Activated CD4-positive, alpha-beta T cell treated with anti-CD3 and anti-CD28 coated beads, Interleukin-10, Interleukin-2, amounts not matched to agents 100 ng/mL and 50 ng/mL, durations not matched to agents 16 hours and 8 hours (primary cell): ENCODE measurements at places on chromosomes 6 and 20.

DNA sequence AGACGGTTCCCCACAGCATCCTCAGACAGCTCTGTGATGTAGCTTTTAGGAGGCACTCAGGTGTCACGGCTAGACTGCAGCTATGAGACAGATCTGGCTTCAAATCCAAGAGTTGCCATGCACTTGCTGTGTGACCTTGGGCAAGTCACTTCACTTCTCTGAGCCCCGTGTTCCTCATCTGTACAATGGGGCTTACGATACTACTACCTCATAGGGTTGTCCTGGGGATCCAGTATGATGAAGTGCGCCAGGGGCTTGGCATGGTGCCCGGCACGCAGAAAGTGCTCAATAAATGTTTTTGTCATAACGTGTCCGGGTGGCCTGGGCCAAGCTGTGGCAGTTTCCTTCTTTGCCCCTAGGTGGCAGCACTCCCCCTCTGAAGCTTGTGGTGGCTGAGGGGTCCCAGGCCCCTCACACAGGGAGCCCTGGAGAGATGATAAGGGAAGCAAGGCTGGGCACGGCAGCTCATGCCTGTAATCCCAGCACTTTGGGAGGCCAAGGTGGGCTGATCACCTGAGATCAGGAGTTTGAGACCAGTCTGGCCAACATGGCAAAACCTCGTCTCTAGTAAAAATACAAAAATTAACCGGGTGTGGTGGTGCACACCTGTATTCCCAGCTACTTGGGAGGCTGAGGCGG lies 19.1 kb upstream of the CHMP4B start:
- DNase-seq: peak; percentile 52

DNA sequence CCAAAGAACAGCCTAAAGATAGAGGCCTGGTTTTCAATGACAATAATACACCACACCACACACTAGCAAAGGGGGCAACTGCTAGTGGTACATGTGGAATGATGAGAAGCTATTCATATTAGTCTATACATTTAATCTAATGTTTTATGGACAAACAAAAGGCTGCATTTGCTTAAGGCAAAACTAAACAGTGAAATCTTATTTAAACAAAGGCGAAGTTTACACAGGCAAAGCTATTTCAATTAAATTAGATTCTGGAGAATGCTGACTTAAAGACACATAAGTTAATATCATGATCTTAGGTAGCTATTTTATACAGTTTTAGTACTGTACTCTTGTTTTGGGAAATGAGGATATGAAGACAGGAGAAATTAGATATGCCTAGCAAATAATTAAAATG lies 53.9 kb upstream of the SIM1 start:
- no peak for DNase-seq

DNA sequence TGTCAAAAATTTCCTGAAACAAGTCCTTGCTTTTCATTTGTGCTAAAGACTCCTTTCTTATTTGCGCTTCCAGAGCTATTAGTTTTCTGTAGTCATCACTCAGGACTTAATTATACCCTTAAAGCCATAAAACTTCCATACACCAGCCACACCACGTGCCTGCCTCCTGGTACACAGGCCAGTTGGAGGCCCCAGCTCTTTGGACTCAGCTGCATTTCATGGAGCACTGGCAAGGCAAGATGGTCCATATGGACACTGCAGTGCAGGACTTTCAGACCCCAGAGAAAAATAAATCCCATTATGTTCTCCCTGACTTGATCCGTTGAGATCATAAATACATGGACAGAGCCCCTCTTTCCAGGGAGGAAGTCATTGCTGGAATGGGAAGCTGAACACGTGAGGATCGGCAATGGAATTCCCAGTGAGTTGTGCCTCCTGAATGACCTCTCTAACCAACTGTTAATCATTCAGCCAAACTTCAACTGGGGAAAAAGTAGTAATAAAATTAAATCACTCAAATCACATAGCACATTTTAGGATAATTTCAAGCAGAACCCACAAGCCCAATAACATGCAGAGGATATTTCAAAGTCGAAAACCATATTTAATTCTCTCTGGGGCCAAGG lies 173.1 kb downstream of the HACE1 start:
- no peak for DNase-seq

DNA sequence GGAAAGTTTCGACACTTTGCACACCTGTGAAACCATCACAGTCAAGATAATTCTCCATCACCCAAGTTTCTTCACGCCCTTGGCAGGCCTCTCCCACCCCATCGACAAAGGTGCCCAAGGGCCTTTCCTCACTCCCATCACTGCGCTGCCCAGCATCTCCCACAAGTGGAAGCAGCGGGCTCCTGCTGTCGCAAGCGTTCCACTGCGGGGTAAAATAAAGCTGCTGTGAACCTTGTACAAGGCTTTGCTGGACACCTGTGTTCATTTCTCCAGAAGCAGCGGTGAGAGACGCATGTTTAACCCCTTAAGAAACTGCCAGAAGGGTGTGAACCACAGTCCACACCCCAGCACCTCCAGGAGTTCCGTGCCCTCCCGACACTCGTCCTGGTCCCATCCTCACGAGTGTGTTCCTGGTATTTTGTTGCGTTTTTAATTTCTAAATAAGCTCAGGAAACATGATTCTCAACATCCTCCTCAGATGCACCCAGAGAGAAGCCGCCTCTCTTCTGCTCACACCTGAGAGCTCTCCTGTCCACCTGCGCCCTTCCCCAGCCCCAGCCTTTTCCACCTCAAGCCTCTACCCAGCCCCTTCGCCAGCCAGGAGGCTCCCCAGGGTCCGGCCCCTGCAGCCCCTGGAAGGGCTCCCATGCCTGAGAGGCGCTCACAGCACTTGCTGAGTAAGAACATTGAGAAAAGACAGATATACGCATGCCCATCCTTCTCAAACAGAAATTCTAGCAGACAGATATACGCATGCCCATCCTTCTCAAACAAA lies 97.5 kb downstream of the TAF4 start:
- no peak for DNase-seq

GRCh38 chr20:19141998-19142397 lies 70.4 kb upstream of the SLC24A3 start:
- DNase-seq: no peak
